ENCODE measurements at places on chromosomes 2 and 18.

DNA sequence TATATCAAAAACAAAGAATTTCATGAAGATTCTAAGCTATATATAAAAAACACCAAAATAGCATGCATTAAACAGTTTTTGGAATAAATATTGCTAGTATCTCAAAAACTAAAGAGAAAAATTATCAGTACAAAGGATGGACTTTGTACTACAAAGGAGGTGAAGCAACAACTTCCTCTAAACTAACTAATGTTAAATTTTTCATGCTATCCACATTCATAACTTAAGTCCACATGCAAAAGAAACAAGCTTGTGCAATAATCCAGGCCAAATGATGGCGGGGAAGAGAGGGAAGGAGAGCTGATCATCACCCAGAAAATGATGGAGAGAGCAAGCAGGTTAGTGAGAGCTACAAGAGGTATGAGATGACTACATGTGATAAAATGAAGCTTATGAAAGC, 70.1 kb downstream of the KIDINS220 start:
- no peak for DNase-seq

GRCh38 chr18:47737198-47737830, 193.1 kb downstream of the SMAD2 start:
- DNase-seq, result no peak

DNA sequence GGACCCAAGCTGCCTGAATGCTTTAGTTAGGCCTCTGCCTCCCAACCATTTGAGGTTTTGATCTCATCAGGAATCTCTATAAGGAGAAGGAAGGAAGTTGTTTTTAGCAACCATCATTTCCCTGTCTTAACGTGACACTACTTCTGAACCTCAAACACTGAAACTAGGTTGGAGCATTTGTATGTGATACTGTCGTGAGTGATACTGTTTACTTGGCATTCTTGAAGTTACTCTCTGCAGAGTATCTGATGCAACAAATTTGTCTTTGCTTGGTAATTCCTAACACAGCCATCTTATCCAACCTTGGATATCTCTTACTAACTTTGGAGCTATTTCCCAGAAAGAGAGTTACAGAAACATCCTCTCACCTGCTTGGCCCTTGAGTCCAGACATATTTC, 22.1 kb downstream of the TTLL4 start:
- DNase-seq, result no peak

GRCh38 chr18:36511791-36512352, 214.4 kb downstream of the FHOD3 start:
- DNase-seq, result no peak

Measured in ELR (cell line).